ENCODE measurements at places on chromosomes 6 and 20.

DNA sequence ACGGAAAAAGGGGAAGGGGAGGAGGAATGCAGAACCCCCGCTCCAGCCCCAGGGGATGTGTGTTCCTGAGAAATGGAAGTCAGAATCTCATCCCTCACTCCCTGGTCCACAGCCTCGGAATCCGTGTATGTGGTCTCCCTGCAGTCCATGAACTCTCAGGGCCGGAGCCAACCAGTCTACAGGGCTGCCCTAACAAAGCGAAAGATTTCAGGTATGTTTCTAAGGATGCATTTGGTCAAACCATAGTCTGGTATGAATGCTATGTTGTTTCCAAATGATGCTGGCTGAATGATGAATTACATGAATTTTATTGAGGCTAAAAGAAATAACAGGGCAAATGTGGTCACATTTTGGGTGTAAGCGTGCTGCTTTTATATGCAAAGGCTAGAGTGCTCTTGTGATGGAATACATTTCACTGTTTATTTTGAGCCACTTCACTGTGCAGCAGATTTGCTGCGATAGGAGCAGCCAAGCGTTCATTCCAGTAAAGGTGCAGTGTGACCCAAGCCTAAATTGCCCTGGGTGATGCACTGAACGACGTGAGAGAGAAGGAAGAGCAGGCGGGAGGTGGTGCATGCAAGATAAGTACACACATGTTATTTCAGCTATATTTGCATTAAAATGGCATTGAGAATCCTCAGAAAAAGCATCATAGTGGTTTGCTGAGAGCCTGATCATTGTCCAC, 52.4 kb downstream of the FNDC1 start:
- no peak for DNase-seq

- no peak for DNase-seq
Observed at GRCh38 chr20:33177866-33178265, 9.9 kb downstream of the BPIFA2 start.

GRCh38 chr6:17519120-17519519, 81.0 kb upstream of the FAM8A1 start:
- DNase-seq, result no peak

DNA sequence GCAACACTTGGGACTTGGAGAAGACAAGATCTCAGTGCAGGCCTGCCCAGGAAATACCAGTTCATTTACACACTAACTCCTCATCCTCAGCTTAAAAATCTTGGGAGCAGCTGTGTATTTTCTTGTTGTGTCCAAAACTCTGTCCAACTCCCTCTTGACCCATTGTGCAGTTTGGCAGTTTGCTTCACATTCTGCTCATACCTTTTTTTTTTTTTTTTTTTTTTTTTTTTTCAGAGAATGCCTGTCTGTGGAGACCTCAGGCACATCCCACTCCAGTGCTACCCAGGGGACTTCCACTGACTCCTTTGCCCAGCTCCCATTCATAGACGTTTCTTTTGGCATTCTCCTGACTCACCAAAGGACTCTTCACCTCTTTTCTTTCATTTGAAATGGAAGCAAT, 265.8 kb upstream of the TCF21 start:
- DNase-seq, result no peak

DNA sequence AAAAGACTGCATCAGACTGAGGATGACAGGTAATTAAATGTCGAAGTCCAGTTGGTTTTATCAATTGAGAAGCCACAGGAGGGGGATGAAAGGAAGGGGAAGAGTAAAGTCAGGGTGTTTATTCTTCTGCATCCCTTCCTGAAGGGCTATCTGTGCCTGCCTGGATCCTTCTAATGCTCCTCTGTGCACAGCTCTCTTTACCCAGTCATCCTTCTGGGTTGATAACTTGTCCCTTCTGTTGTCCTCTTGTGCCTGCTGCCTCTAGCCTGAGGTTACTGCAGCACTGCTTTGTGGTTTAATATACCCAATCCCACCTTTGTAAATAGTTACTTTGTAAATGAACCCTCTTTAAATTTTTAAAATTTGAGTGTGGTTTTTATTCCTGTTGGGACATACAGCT, 1127.3 kb downstream of the EPHA7 start:
- DNase-seq, result no peak

GRCh38 chr6:57342148-57342669, 24.8 kb downstream of the PRIM2 start:
- DNase-seq, result no peak

DNA sequence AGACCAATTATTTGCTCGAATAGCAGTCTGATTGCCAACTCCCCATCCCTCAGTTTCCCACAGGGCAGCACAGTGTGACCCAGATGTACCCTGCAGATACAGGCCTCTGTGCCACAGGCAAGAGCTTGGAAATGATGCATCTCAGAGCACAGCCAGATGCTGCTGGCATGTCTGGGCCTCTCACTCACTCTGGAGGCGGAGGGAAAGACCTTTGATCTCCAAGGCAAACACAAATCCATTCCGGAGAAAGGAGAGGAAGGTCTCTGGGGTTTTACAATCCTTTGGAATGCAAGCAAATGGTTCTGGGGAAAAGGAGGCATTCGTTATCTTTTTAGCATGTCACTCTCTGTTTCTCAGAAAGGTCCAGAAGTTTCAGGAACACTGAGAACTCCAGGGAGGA, 74.2 kb downstream of the RIOK1 start:
- no peak for DNase-seq

DNA sequence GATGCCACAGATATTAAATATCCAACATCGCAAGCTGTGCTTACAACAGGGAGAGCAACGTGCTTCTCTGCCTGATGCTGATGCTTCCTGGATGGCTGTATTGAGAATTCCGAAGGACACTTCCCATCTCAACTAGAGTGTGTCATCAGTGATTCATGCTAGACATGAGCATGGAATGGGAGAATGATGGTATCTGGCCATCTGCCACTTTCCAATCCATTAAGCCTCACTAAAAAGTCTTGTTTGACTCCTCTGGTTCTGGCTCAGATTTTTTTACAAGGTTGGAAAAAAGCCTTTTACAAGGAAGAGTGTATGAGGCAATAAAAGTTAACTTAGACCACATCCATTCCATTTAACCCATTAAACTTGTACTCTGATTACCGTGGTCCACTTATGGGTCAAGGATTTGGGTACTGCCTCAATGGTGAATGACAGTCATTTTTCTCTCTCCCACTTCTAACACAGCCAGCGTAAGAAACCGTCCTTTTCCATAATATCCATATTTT, 265.3 kb downstream of the UST start:
- DNase-seq, result peak; percentile 45

DNA sequence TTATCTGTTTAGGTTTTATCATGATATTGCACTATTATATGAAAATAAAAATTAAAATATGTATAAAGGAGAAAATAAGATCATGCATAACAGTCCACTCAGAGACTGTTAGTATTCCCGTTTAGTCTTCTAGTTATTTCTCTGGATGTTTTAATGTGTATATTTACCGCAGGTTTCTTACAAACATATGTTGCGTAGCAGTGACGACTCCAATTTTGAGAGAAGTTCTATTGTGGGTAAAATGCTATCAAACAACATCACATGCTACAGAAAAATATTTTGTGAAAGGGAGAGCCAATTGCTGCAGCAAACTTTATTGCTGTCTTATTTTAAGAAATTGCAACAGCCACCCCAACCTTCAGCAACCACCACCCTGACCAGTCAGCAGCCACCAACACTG, 72.4 kb upstream of the NXT1 start:
- DNase-seq, result no peak

- no peak for DNase-seq
Observed at GRCh38 chr6:113909224-113909856, 52.2 kb downstream of the MARCKS start.

DNA sequence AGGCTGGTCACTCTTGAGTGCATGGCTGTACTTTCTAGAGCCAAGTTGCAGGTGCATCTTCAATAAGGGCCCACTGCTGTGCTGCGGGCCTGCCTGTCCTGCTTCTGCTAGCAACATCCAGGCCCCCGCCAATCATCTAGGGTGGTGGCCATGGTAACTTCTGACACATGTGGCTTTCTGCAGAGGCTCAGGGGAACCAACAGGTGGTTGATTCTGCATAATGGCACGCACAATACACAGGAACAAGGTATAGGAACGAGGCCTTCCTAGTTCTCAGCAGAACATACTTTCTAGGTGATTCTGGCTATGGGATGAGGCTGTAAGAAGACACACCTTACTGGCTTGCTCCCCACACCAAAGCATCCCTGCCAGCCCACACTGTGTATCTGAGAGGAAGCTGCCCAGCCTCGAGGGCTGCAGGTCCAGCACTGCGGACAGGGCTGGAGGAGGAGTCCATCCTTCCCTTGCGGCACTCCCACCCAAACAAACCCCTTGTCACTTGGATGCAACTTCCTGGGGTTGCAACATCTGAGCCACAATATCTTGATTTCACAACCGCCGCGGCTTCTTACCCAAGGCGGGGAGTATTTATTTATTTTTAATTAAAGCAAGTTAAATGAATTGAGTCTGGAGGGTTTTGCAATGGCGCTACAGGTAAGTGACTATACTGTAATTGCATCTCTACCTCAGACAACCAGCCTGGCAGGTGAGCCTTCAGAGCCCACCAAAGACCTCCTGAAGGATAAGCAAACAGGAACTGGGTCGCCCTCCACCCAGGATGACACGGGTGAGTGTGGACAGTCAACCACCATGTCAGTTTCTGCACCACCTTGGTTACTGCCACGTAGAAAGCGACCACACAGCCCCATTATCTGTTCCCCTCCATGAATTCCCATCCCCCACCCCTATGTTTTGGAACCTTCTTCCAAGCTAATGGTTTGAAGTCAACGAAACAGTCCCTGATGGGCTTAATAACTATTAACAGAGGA, 49.6 kb downstream of the SULF2 start:
- no peak for DNase-seq

- no peak for DNase-seq
Observed at GRCh38 chr6:91487696-91488392, 901.0 kb upstream of the MAP3K7 start.

DNA sequence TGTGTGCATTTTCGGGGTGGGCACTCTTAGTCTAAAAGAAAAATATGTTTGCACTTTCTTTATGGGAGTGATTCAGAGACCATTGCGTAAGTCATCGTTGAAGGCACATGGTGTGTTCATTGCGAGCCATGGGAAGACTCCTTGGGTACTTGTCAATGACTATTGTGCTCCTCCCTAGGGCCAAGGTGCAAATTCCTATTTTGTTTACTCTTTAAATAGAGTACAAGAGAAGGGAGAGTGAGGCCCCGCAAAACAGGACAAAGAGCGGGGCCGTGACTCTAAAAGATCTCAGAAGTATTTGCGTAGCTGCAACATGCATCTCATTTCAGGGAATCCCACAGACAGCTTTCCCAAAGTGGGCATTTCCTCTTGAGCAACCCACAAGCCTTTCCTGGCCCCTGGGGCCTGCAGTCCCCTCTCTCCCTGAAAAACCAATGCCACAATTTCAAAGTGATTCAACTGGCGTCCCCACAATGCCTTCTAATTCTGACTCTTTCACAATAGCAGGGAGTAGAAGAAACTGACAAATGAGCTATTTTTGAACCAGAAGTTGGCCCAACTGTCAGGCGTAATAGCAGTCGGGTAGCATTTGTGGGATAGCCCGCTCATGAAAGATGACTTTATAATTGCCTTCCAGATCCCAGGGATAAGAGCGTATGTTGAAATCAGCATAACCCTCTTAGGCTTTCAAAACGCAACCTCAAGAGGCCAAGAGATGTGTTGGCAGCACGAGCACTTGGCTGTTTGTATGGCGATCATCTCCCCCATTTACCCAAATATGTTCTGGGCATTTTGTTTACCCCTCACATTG, 277.9 kb upstream of the BMP2 start:
- no peak for DNase-seq

GRCh38 chr6:160132776-160133338, 11.2 kb downstream of the SLC22A1 start:
- DNase-seq, result no peak

DNA sequence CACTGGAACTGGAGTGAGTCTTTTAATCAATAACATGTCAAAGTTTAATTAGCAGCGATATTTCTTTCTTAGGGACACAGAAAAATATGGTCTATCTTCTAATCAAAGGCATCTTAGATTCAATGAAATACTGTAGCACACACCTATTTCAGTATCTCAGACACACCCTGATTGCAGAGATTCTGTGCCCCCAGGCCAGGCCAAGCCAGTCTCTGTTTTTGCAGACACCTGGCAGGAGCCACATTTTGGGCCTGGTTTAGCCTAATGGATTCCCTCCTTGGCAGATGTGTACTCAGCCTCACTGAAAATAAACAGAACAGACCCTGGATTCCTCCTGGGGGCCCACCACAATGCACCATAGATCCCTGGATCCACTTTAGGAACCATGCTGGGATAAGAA, 74.8 kb downstream of the LRFN2 start:
- DNase-seq, result no peak

DNA sequence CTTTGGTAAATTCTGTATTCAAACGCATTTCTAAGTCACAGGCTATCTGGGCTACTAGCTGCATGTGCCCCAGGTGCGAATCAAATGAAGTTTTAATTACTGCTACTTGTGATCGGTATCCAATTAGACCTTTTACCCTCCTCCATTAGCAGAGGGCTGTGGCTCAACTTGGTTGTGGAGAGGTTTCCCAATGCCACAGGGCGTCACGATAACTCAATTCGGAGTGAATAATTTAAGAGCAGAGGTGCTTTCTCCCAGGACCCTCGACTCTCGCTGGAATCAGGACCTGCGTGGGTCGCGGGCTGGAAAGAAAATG, 640 bp downstream of the SAYSD1 start:
- no peak for DNase-seq

DNA sequence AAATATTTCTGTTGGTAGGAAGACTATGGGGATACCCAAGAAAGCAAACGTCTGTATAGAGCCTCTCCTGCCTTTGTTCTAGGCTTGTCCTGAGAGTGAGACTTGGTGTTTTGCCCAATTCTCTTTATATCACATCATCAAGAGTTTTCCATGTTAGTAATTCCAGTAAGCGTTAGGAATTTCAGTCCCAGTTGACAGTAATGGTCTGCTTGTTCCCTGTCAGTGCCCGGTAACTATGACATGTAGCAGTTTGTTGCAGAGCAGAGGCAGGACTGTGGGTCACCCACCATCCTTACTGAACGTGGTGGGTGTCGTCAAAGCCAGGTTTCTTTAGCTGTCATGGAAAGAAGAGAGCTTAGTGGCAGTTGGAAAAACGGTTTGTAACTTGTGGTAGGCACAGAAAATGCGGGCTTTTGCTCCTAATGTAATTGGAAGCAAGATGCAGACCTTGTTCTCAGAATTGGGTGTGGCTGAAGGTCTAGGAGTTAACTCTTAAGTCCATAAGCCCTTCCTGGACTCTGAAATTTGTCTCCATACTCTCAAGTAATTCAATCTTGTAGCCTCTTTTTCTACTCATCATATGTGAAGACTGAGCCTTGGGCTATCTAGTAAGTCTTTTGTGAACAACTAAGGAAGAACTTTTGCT, 188.8 kb downstream of the TMEM242 start:
- DNase-seq, result no peak

All from 8988T (cell line).